ENCODE measurements at places on chromosomes 16 and 17. TPM values are rescaled to one million over a fixed set of nuclear protein-coding genes. Genes with fewer than 3 reads are reported as not detected.

GRCh38 chr17:76736349-76737081 is 616 bp downstream of the SRSF2 start:
- peaks cover 14% of the 10 kb centered on the region for H3K36me3 ChIP-seq
- peak overlapping the region; percentile 96 for H3K27ac ChIP-seq
- no peaks in the 10 kb centered on the region for H3K27me3 ChIP-seq
- H3K4me1 ChIP-seq, result peaks cover 33% of the 10 kb centered on the region

GRCh38 chr17:57158325-57158724 is 73.3 kb downstream of the AKAP1 start:
- no peaks in the 10 kb centered on the region for H3K4me1 ChIP-seq
- H3K27me3 ChIP-seq, result no peaks in the 10 kb centered on the region
- H3K27ac ChIP-seq, result no peak overlapping the region
- no peak for DNase-seq
- no peaks in the 10 kb centered on the region for H3K36me3 ChIP-seq

- no peak overlapping the region for H3K4me3 ChIP-seq
- H3K4me1 ChIP-seq, result peaks cover 3% of the 10 kb centered on the region
- peaks cover 24% of the 10 kb centered on the region for H3K36me3 ChIP-seq
- DNase-seq, result no peak
- H3K27me3 ChIP-seq, result no peaks in the 10 kb centered on the region
These were observed 11.0 kb downstream of the ALDH3A2 start for GRCh38 chr17:19659366-19660177.

DNA sequence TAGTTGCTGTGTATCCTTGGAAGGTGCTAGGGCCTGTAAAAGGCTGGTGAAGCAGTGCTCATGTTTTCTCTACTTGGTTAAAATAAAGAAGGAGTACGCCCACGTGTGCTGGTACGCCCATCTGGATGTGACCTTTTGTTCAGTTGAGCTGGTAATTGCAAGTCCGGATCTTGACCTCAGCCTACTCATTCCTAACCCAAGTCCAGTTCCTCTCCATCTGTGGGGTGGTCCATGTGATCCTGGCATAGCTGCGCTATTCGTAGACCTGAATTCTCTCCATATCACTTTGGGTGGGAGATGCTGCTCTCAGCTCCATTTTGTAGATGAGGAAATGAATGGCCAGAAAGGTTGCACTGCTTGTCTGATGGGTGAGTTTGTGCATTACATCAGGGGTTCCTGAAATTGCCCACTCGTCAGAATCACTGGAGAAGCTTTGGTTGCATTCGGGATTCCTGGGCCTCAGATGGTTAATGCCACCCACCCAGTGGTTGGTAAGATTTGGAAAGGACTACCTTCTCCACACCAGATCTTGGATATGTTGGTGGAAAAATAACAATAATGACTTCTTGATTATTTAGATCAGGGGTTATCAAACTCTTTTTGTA is 328.8 kb downstream of the CPPED1 start:
- no peak for DNase-seq
- H3K27me3 ChIP-seq, result no peaks in the 10 kb centered on the region
- no peak overlapping the region for H3K27ac ChIP-seq
- no peaks in the 10 kb centered on the region for H3K36me3 ChIP-seq

DNA sequence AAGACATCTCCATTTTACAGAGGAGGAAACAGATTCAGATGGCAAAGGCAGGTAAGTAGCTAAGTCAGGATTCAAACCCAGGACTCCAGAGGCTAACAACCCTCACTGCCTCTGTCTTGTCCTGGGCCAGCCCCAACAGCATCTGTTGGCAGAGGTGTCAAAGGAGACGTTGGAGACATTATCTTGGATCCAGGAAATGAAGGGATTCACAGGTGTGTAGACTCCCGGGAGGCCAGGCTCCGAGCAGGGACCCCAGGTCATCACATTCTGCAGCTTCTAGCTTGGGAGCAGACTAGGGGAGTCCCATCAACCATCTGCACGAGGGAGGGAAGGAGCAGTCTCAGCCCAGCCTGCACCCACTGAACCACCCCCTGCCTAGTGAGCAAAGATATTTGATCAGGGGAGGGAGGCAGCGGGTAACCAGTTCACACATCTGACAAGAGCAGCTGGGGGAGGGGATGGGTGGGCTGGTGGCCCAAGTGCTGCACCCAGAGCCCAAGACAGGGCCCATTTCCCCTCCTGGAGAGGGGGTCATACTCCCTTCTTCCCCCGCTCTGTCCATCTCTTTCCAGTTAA is 1.0 kb upstream of the B9D1 start:
- DNase-seq, result no peak
- H3K4me3 ChIP-seq, result no peak overlapping the region
- no peak overlapping the region for H3K27ac ChIP-seq
- H3K4me1 ChIP-seq, result peaks cover 12% of the 10 kb centered on the region
- H3K27me3 ChIP-seq, result no peaks in the 10 kb centered on the region

The TAT gene
- 0.14 TPM for polyA plus RNA-seq

DNA sequence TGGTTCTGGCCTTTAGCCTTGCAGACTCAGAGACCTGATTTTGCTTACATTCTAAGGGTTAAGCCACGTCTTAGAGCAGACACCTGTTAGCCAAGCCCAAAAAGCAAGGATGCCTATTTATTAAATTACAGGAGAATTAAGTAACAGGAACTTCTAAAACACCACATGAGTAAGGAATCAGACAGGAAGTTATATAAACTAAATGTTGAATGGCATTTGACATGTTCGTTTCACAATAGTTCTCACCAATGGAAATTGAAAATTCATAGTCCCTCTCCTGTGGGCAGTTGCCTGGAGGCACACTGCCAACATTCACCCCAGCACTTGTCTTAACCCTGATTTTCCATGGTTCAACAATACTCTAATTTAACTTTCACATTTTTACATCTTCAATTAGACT is 9.0 kb downstream of the KRTAP9-7 start:
- no peak overlapping the region for H3K27ac ChIP-seq
- H3K4me3 ChIP-seq, result no peak overlapping the region
- H3K27me3 ChIP-seq, result no peaks in the 10 kb centered on the region
- H3K4me1 ChIP-seq, result no peaks in the 10 kb centered on the region

DNA sequence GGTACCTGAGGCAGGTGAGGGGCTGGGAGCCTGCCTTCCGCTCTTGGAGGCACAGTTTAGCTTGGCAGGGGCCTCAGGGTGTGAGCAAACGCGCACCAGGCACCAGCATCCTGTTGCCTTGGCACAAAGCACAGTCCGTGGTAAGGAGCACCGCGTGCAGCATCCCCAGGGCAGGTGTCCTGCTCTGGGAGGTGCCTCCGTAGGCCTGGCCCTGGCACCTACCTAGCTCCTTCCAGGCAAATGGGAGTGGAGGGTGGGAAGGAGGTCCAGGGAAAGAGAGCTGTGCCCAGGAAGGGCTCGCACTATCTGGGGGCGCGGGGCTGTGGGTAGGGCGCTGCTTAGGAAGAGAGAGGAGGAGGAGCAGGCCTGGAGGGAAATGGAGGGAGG is 3.1 kb upstream of the GSE1 start:
- no peak overlapping the region for H3K4me3 ChIP-seq
- peaks cover 15% of the 10 kb centered on the region for H3K27me3 ChIP-seq
- DNase-seq, result no peak
- H3K4me1 ChIP-seq, result peaks cover 21% of the 10 kb centered on the region

The DLG4 gene
- polyA plus RNA-seq, result 4.5 TPM

The EVPL gene
- polyA plus RNA-seq, result 11.9 TPM

The ABCA3 gene
- 0.08 TPM for polyA plus RNA-seq

GRCh38 chr16:74466872-74467271 is 45.6 kb upstream of the CLEC18B start:
- DNase-seq, result no peak
- peaks cover 23% of the 10 kb centered on the region for H3K36me3 ChIP-seq
- no peaks in the 10 kb centered on the region for H3K27me3 ChIP-seq
- H3K27ac ChIP-seq, result no peak overlapping the region

DNA sequence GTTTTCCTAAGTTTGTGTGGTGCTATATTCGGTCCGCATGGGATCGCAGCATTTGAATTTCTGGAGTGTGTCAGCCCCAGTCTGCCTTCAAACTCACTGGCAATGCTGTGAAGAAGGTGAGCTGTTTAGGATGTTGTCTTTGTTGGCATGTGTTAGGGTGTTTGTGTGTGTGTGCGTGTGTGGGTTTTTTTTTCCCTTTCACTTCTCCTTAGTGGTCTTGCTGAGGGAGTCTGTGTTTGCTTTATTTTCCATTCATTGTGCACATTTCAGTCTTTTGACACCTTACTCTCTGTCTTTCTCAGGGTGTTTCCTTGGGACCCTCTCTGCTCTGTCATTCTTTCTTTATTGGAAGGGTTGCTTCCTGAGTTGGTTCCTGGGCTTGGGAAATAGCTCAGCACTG is 27.7 kb upstream of the RBFOX1 start:
- H3K27ac ChIP-seq, result no peak overlapping the region
- H3K4me3 ChIP-seq, result no peak overlapping the region
- H3K36me3 ChIP-seq, result no peaks in the 10 kb centered on the region
- no peak for DNase-seq
- H3K4me1 ChIP-seq, result no peaks in the 10 kb centered on the region

The MYH2 gene
- polyA plus RNA-seq, result not detected

- peaks cover 63% of the 10 kb centered on the region for H3K4me1 ChIP-seq
- H3K27me3 ChIP-seq, result no peaks in the 10 kb centered on the region
- H3K4me3 ChIP-seq, result no peak overlapping the region
- no peaks in the 10 kb centered on the region for H3K36me3 ChIP-seq
These were observed 52.4 kb downstream of the CFDP1 start for GRCh38 chr16:75380870-75381269.

The GNGT2 gene
- not detected for polyA plus RNA-seq

The DNAH17 gene
- 0.46 TPM for polyA plus RNA-seq

DNA sequence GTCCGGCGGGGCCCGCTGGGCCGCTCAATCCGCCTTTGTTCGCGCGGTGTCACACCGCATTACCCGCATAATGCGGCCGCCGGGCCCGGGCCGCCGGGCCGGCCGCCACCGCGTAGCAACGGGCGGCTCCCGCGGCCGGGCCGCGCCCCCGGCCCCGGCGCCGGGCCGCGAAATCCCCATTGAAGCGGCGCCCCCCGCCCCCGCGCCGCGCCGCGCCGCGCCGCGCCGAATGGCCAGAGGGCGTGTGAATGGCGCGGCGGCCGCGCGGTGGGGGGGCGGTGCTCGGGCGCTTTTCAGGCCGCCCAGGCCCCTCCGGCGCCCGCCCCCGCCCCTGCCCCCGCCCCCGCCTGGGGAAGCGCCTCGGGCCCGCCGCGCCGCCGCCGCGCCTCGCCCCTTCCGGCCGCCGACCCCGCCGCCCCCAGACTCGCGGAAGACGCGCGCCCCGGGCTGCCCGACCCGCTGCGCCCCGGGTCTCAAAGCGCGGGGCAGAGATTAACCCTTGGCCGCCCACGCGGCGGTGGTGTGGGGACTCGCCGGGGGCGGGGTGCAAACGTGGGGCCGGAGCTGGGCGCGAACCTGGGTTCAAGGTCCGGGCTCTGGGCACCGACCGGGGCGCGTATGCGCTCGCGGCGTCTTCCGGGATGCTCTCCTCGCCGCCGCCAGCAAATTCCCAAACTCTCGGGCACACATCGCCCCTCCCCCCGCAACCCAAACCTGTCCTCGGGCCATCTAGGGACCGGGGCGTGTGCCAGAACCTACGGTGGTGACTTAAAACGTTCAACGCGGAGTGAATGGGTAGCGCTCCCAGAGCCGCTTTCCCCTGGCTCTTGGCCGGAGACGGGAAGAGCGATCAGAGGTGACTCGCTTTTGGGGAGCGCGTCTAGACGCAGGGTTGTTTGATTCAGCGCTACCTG is 46.7 kb downstream of the WNT3 start:
- no peaks in the 10 kb centered on the region for H3K36me3 ChIP-seq
- H3K4me1 ChIP-seq, result peaks cover 18% of the 10 kb centered on the region
- peak overlapping the region; percentile 60 for H3K4me3 ChIP-seq
- DNase-seq, result no peak
- H3K27ac ChIP-seq, result peak overlapping the region; percentile 14
- no peaks in the 10 kb centered on the region for H3K27me3 ChIP-seq

GRCh38 chr16:16075488-16076422 is 126.3 kb downstream of the ABCC1 start:
- H3K4me1 ChIP-seq, result no peaks in the 10 kb centered on the region
- H3K36me3 ChIP-seq, result peaks cover 29% of the 10 kb centered on the region
- DNase-seq, result no peak
- no peak overlapping the region for H3K4me3 ChIP-seq
- no peak overlapping the region for H3K27ac ChIP-seq

DNA sequence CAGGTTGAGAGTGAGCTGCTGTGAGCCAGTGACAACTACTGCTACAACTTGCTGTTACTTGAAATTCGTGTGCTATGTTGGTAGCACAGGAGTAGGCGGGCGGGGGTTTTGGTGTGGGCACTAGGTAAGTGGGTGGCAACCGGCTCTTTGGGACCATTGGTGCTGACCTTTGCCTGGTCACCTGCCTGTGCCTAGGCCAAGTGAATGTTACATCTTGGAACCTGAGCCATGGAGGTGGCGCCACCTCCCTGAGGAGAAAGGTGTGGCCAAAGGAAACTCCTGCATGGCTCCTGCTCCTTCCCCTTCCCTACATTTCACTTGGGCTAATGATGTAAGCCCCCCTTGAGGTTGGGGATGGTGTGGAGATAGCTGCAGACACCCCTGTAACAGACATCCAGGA is 25.4 kb upstream of the ARHGAP23 start:
- no peaks in the 10 kb centered on the region for H3K4me1 ChIP-seq
- peaks cover 3% of the 10 kb centered on the region for H3K36me3 ChIP-seq
- no peak overlapping the region for H3K4me3 ChIP-seq
- DNase-seq, result no peak

The ESRP2 gene
- polyA plus RNA-seq, result 39.2 TPM

DNA sequence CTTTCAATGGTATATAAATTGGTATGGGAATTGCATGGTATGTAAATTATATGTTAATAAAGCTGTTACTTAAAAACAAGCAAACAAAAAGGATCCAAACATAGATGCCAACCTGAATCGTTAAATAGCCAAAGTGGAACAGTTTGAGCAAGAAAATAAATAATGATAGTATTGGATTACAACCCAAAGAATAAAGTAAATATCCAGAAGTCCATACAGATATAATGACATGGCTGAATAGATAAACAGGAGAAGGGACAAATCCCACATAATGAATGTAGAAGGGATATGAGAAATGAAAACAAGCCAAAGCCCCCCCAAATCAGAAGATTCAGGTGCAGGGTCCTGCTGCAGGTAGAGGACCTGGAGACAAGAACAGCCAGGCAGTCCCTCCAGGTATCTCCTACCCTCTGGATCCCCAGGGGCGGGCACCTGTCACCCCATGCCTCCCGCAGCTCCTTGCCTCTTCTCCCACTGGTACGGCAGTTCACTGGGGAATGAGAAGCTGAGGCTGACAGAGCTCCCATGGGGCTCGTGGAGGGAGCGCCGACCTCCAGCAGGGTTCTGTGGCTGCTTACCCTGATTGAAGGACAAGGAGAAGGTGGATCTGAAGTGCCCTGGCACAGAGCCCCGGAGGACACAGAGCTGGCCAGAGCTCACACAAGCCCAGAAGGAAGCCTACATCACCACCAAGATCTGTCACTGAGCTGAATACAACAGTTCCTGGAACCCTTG is 9.9 kb upstream of the LCAT start:
- H3K4me1 ChIP-seq, result no peaks in the 10 kb centered on the region
- H3K27ac ChIP-seq, result no peak overlapping the region
- H3K27me3 ChIP-seq, result no peaks in the 10 kb centered on the region
- H3K36me3 ChIP-seq, result peaks cover 58% of the 10 kb centered on the region
- no peak for DNase-seq
- H3K4me3 ChIP-seq, result no peak overlapping the region

The GNG13 gene
- polyA plus RNA-seq, result not detected

The PMFBP1 gene
- 0.92 TPM for polyA plus RNA-seq

DNA sequence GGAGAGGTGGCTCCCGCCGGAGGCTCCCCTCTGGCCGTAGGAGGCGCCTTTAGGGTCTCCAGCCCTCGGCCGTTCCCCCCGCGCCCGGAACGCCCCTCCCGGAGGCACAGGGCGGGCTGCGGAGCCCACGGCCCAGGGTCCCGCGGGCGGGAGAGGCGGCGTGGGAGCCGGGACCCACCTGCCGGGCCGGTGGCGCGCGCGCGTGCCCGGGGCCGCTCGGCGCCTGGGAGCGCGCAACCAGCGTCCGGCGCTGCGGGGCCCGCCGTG is at the start of gene MIF4GD:
MIF4GD (minus strand) TSS at position 266 of the 267 bp plus-strand sequence. CDS start 1,036 bp downstream, outside the sequence.
- peaks cover 13% of the 10 kb centered on the region for H3K36me3 ChIP-seq
- H3K27ac ChIP-seq, result peak within 1 kb of the TSS; percentile 41
- peaks cover 20% of the 10 kb centered on the region for H3K4me1 ChIP-seq
- no peaks in the 10 kb centered on the region for H3K27me3 ChIP-seq
- DNase-seq, result no peak
- peak within 1 kb of the TSS; percentile 72 for H3K4me3 ChIP-seq

Data from keratinocyte (primary cell).